ENCODE measurements at places on chromosomes 11 and 22. TPM values are rescaled to one million over a fixed set of nuclear protein-coding genes. Genes with fewer than 3 reads are reported as not detected.

- peaks cover 17% of the 10 kb centered on the region for H3K27me3 ChIP-seq
- no peak overlapping the region for H3K4me3 ChIP-seq
- no peak overlapping the region for H3K27ac ChIP-seq
- peaks cover 61% of the 10 kb centered on the region for H3K4me1 ChIP-seq
- no peak for DNase-seq
- no peaks in the 10 kb centered on the region for H3K36me3 ChIP-seq
Measured at GRCh38 chr11:128717516-128717915, 23.6 kb downstream of the FLI1 start.

CALCA gene
- total RNA-seq: not detected

DNA sequence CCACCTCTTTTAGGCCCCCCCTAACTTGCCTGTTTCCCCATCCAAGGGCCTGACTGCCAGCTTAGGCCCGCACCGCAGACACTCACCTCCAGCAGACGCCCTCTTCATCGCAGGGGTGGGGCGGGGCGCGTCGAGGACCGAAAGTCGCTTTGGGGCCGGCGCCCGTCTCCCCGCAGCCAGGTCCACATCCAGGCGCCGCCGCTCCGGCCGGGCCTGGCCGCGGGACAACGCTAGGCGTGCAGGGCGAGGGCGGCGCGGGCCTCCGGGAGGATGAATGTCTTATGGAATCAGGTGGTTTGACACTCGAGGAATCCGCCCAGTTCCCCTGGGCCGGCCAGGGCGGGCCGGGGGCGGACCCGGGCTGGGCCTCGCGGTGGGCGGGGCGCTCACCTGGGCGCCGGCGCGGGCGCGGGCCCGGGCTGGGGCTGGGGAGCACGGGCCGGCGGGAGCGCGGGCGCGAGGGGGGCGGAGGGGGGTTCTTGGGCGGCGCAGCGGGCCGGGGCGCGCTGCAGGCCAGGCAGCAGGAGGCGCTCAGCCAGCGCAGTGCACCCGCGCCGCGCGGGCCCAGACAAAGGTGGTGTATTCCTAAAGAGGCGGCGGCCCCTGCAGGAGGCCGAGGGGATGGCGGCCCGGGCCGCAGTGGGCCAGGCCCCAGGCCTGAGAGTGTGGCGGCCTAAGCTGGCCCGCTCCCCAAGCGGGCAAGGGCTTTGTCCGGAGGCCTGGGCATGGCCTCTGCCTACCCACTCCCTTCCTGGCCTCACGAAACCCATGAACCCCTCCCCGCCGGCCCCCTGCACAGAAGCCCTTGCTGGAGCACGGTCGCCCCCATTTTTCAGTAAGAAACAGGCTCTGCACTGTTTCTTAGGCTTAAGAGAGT, 177.6 kb downstream of the IGLL1 start:
- H3K27ac ChIP-seq: peak overlapping the region; percentile 84
- H3K36me3 ChIP-seq: no peaks in the 10 kb centered on the region
- H3K4me3 ChIP-seq: peak overlapping the region; percentile 75
- peak; percentile 77 for DNase-seq

OR51B4 gene
- total RNA-seq: not detected

STX3 gene
- 7.0 TPM for total RNA-seq

Measured in neural crest cell (in vitro differentiated cells).